Muscle of leg (tissue), 16 donors: ENCODE measurements at places on chromosomes 6 and 20. TPM values are rescaled to one million over a fixed set of nuclear protein-coding genes. Genes with fewer than 3 reads are reported as not detected.

DNA sequence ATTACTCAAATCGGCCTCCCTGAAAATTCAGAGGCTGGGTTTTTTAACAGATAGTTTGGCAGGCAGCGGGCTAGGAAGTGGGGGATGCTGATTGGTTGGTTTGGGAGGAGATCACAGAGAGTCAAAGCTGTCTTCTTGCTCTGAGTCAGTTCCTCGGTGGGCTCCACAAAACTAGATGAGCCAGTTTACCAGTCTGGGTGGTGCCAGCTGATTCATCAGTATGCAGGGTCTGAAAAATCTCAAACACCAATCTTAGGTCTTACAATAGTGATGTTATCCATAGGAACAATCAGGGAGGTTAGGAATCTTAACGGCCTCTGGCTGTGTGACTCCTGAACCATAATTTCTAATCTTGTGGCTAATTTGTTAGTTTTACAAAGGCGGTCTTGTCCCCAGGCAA lies 190.7 kb downstream of the C6orf118 start:
- DNase-seq, result no peak

GRCh38 chr6:2597991-2598390 lies 152.7 kb downstream of the MYLK4 start:
- DNase-seq, result no peak

DNA sequence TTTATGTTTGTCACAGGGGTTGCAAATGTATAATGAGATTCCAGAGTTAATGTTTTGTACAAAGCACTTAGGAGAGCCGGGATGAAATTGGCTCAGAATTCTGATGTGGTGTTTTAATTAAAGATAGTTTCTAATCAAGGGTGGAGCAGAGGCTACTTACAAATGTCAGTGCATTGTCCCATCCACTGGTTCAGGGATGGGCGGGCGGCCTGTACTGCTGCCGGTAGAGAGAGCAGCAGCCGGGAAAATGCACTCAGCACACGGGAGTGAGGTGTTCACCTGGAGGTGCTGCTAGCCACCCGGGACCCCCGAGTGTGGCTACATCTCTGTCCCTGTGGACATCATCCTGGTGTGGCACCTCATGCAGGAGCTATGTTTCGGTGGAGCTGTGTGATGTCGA lies 193.3 kb downstream of the QKI start:
- no peak for DNase-seq

DNA sequence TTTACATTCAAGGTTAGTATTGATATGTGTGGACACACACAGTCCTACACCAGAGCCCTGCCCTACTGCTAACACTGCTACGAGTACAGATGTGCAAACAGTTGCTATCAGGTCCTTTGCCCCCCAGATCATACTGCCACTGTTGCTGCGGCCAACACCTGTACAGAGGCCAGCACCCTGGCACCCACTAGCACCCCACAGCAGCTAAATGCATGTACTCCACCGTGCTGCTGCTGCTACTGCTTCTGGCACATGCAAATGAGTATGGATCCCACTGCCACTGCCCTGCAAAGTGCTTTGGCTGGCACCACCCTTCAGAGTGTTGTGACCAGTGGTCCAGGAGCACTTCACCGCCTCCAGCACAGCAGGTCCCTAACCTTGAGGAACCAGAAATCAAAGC lies 621.9 kb downstream of the GRIK2 start:
- DNase-seq, result no peak

- DNase-seq, result peak; percentile 39
Observed at GRCh38 chr6:30914854-30915590, 984 bp downstream of the VARS2 start.

- DNase-seq, result no peak
Observed at GRCh38 chr6:20464041-20464440, 62.4 kb downstream of the E2F3 start.

GRCh38 chr6:18245642-18246041 lies 18.7 kb downstream of the DEK start:
- no peak for DNase-seq

RBBP9 gene
- total RNA-seq, result 13.3 TPM

DNA sequence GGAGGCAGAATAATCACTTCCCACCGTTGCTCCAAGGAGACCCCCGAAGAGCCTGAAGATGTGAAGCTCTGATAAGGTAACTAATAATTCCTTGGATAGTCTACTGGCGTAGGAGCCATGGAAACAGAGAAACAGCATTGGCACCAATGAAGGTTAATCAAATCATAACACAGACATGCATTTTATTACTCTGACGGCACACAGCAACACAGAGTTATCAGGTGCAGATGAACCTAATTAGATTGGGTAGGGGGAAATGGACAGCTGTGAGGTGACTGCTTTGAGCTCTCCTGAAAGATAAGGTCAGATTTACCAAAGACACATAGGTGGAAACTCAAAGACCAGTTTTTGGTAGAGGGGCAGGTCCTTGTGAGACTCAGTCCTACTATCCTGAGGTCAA lies 544.0 kb upstream of the AGPAT4 start:
- DNase-seq, result no peak

DNA sequence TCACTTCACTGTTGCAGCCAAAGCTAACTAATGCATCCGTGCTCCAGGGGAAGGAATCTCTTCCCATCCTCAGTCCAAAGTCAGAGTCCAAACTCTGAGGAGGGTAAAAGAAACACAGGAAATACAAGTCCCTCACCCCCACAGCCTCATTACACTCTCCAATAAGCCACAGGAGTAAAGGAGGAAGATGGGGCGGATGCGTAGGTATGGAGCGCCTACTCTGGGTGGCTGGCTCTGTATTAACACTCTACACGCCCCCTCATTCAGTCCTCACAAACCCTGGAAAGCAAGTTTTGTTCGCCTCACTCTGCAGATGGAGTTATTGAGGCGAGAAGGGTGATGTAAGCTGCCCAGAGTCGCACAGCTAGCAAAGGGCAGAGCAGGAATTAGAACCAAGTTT lies 242.9 kb downstream of the NRN1 start:
- no peak for DNase-seq

GTSF1L gene
- total RNA-seq, result not detected

GRCh38 chr6:53803081-53803860 lies 8.5 kb downstream of the LRRC1 start:
- no peak for DNase-seq

DNA sequence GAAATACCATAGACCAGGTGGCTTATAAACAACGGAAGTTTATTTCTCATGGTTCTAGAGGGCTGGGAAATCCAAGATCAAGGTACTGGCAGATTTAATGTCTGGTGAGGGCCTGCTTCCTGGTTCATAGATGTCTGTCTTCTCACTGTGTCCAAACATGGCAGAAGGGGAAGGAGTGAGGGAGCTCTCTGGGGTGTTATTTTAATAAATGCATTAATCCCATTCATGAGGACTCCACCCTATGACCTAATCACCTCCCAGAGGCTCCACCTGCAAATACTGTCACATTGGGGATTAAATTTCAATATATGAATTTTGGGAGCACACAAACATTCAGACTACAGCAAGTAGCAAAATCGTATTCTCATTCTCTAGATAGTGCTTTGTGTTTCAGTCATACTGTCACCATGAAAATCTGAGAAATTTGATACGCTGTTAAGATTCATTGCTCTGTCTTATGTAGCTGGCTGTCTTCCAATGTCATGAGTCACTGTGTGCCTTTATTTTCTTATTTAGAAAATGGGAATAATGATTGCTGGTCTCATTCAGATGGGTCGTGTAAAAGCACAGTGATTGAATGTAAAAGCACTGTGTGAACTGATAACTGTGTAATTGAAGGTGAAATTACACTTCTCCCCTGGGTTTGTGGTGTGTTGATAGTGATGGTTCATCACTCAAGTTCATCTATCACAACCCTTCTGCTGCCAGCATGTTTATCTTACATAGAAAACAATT lies 8.9 kb upstream of the ERVFRD-1 start:
- DNase-seq, result no peak

FILIP1 gene
- total RNA-seq, result 48.9 TPM

GPR63 gene
- 2.6 TPM for total RNA-seq

- DNase-seq, result no peak
Observed at GRCh38 chr6:41748542-41748941, 1.3 kb upstream of the PGC start.

- DNase-seq, result peak; percentile 17
Observed at GRCh38 chr6:5471637-5472398, 210.5 kb downstream of the FARS2 start.

C2 gene
- total RNA-seq, result 3.7 TPM

FOXS1 gene
- total RNA-seq, result 6.0 TPM

- DNase-seq, result no peak
Observed at GRCh38 chr6:27544612-27545260, 71.8 kb upstream of the ZNF184 start.

EGFL8 gene
- 28.9 TPM for total RNA-seq

DNA sequence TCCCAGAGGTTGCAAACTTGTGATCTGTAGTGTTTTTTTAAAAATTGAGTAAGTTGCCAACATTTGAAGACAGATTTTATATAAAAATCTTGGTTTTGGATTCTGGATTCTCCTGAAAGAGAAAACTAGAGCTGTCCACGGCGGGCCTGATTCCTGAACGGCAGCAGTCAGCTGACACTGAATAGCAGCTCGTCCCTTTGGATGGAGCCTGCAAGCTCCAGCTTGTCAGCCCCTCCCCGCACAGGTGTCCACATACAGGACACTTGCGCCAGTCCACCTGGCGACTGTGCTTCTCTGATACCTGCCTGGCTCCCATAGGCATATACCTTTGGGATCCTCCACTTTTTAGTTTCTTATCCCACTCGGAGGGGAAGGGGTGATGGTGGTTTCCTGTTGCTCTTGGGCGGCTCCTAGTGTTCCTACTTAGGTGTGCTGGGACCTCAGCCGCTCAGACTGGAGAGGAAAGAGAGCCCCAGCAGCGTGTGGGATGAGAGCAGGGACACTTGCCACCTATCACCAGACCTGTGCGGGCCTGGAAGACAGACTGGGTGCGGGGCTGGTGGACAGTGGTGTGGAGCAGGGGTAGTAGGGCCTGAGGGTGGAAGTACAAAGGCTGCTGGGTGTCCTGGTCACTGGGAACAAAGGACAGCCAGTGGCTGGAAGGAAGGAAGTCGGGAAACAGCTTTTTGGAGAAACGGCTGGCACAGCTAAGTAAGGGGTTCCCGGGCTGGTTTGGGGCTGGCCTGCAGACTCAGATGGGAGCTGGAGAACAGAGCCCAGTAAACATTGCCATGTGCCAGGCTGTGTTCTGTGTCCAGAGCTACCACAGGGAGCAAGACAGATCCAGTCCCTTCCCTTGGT lies 18.3 kb downstream of the GHRH start:
- DNase-seq, result no peak

DNA sequence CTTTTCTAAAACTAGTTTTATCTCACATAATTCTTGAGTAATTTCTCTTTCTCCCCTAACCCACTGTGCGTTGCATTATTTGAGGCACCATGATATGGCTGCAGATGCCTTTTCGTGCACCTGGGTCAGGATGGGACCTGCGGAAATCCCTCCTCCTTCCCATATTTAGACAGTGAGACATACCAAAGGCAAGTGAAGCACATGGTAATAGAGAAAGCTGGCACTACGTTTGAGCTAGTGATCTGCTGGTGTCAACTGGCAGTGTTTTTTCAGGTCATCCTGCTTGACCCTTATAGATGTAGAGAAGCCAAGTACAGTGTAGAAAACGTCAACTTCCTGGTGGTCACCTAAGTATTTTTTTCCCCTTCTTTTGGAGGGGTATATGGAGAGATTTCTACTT lies 71.7 kb downstream of the FOXO3 start:
- DNase-seq, result no peak

- no peak for DNase-seq
Observed at GRCh38 chr6:142345261-142345660, 43.5 kb downstream of the ADGRG6 start.

DNA sequence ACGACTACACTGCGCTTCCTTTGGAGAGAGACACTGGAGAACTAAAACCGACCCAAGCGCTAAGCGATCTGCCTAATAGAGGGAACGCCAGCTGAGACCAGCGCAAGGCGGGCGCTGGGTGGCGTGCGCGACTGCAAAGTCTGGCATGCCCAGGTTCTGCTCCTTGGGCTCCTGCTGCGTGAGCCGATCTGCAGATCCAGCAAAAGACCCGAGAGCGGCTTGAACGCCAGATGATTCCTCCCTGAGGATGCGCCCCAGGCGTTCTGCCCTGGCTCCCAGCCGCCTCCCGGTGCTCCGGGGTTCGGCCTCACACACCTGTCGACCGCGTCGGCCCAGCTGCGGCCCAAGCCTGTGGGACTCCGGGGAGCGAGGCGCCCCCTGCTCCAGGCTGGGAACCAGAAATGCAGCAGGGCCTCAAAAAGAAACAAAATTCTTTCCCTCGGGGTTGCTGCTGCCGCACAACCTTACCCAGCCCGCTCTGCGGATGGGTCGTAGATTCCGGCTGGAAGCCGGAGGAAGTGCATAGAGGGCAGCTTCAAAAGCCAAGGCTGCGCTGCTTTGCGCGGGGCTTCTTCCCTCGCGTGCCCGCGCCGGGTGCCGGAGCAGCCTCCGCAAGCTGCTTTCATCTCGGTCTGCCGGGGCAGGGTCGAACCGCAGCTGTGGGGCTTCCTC lies 17.9 kb upstream of the PRDM13 start:
- peak; percentile 74 for DNase-seq

CAGE1 gene
- 0.04 TPM for total RNA-seq

DDX43 gene
- 0.35 TPM for total RNA-seq

DNA sequence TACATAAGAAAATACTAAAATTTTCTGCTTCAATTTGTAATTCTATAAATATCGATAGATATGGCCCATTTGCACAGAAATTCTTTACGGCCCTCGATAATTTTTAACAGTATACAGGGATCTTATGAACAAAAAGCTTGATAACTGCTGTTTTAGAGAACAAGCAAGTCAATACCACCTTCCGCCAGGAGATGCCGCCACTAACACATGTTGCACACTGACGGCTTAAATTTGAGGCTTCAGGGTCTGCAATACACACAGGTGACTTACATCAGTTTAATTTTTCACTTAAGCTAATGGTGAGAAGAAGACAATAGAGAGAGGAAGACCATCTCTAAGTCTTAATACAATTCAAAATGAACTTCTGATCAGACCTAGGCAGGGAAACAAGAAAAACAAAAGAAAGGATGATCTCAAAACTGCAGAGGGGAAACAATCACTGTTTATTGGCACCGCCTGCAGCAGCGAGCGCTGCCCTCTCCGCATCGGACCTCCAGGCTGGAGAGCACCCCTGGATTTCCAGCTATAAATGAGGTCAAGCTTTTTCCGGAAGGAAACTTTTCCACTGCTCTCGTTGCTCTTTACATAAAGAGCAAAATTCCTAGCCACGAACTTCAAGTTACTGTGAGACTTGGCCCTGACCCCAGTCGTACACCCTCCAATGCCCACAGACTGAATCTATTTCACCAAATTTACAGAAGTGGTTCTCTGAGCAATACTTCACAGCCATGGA lies 53.9 kb downstream of the OTOR start:
- peak; percentile 54 for DNase-seq

DNA sequence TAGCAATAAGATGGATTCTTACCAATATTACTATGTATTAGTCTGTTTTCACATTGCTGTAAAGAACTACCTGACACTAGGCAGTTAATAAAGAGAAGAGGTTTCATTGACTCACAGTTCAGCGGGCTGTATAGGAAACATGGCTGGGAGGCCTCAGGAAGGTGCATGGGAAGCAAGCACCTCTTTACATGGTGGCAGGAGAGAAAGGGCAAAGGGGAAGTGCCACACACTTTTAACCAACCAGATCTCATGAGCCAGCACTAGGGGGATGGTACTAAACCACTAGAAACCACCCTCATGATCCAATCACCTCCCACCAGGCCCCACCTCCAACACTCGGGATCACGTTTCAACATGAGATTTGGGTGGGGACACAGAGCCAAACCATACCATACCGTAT lies 40.7 kb upstream of the CCDC167 start:
- no peak for DNase-seq
